ENCODE measurements at places on chromosomes 7 and 10. TPM values are rescaled to one million over a fixed set of nuclear protein-coding genes. Genes with fewer than 3 reads are reported as not detected.

The MUC3A gene
- polyA plus RNA-seq = 0.24 TPM

The NME8 gene
- polyA plus RNA-seq = 0.18 TPM

The ACTL6B gene
- not detected for polyA plus RNA-seq

The C7orf57 gene
- polyA plus RNA-seq = 0.69 TPM

The GNAT3 gene
- polyA plus RNA-seq = not detected

The STMP1 gene
- 101 TPM for polyA plus RNA-seq

The CHRM2 gene
- 3.8 TPM for polyA plus RNA-seq

The TMEM178B gene
- polyA plus RNA-seq = 0.39 TPM

The NKX2-3 gene
- not detected for polyA plus RNA-seq

The DNAJC2 gene
- 46.2 TPM for polyA plus RNA-seq

The CLDN4 gene
- polyA plus RNA-seq = 94.6 TPM

The TDRD1 gene
- not detected for polyA plus RNA-seq

The SLC26A3 gene
- 0.35 TPM for polyA plus RNA-seq

The SCART1 gene
- polyA plus RNA-seq = 1.9 TPM

The FAM237B gene
- 0.30 TPM for polyA plus RNA-seq

The SVIL gene
- polyA plus RNA-seq = 42.1 TPM

The HMX3 gene
- not detected for polyA plus RNA-seq

The BTBD16 gene
- polyA plus RNA-seq = 0.66 TPM

The ACTR3C gene
- 12.3 TPM for polyA plus RNA-seq

Data from right renal pelvis (tissue), 4 donors.